Effector memory CD4-positive, alpha-beta T cell (primary cell): ENCODE measurements at places on chromosomes 1 and 21.

DNA sequence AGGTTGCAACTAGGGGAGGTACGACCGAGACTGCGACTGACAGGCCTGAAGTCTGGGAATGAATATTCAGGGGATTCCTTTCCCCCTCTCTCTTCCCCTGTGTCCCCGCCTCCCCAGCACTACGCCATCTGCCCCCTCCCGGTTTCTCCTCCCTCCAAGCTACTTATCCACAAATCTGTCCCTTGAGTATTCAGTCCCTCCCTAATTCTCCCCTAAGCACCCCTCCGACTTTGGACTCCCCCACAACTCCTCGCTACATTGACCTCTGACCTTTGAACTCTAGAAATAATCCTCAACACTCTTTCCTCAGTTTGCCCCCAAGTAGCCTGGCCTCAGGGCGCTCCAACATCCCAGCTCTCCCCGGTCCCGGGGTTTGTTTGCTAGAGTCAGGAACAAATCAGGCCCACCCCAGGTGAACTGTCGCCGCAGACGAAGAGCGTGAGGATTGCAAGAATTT, 393 bp downstream of the LYSMD1 start:
- DNase-seq = no peak

- no peak for DNase-seq
Observed at GRCh38 chr1:99650773-99651437, 5.0 kb downstream of the PALMD start.

GRCh38 chr1:118201524-118201923, 16.5 kb upstream of the SPAG17 start:
- DNase-seq = no peak

- DNase-seq = no peak
Observed at GRCh38 chr1:31003613-31004230, 61.8 kb downstream of the PUM1 start.

GRCh38 chr21:38263493-38263892, 6.7 kb downstream of the KCNJ15 start:
- no peak for DNase-seq

DNA sequence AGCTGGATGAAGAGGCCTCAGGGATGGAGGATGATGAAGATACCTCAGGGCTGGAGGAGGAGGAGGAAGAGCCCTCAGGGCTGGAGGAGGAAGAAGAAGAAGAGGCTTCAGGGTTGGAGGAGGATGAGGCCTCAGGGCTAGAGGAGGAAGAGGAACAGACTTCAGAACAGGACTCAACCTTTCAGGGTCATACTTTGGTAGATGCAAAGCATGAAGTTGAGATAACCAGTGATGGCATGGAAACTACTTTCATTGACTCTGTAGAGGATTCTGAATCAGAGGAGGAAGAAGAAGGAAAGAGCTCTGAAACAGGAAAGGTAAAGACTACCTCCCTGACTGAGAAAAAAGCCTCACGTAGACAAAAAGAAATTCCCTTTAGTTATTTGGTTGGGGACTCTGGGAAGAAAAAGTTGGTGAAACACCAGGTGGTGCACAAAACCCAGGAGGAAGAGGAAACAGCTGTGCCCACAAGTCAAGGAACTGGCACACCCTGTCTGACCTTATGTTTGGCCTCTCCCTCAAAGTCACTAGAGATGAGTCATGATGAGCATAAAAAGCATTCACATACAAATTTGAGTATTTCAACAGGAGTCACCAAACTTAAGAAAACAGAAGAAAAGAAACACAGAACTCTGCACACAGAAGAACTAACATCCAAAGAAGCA, 15.4 kb downstream of the L1TD1 start:
- DNase-seq = no peak

DNA sequence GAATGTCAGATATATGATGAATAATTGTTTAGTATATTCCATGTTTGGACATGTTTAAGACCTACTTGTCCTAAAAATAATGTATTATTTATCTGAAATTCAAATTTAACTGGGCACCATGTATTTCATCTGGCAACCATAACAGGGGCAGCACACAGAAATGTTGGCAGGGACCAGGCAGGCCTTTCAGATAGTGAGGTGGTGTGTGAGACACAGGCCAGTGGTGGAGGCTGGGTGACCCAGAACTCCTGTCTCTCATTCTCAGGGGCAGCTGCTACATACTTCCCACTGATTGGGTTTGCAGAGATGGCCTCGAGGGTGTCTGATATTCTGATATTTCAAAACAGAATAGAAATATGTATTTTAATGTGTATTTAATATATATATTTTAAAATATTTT, 1.3 kb upstream of the FASLG start:
- no peak for DNase-seq

DNA sequence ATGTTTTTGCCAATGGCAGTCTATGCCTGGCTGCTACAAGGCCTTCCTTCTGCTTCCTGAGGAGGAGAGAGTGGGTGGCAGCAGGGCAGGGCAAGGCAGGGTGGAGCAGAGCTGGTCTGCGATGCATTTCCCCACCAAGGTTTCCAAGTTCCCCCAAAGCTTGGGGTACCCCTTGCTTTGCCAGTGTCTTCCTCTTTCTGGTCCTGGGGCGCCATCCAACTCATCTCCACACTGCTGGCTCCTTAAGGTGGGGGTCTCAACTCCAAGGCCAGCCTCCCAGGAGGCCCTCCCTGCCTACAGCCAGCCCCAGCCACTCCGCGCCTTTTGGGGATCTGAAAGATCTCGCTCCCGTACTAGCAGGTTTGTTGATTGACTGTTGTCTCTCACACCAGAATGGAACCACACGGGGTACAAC, 3.9 kb upstream of the SKI start:
- DNase-seq = no peak

GRCh38 chr1:54095546-54096226, 42.3 kb downstream of the TCEANC2 start:
- no peak for DNase-seq

DNA sequence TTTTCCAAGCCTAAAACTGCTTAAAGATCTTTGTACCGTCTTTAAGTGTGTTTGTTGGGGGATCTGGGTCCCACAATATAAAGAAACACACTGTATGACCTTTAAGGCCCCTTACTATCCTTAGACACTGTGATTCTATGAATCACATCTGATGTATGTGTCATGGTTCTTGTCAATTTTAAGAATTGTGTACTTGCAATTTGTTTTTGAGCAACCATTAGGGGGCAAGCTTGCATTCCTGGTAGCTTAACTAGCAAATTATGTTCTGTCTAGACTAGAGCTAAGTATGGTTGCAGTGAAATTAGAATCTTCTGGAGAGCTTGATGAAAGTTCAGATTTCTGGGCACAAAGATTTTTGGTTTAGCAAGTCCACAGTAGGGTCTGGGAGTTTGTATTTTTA, 219.5 kb downstream of the TPR start:
- DNase-seq = no peak

GRCh38 chr1:72526926-72527325, 244.6 kb upstream of the NEGR1 start:
- DNase-seq = no peak

GRCh38 chr1:19074902-19075721, 118.6 kb upstream of the IFFO2 start:
- DNase-seq = no peak

GRCh38 chr1:227459977-227460376, 103.4 kb upstream of the ZNF678 start:
- no peak for DNase-seq

DNA sequence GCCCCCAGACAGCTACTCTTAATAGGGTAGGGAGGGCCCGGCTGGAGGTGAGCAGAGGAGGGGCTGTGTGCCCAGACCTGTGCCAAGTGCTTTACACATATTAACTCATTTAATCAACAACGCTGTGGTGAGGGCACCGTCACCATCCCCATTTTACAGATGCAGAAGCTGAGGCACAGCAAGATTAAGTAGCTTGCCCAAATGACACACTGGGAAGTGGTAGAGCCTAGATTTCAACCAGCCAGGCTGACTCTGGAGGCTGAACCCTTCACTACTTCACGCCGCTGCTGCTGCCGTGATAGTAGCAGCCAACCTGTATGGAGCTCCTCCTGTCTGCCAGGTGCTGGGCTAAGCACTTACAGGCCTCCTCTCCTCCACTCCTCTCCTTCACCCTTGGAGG, 127.2 kb downstream of the PTPRU start:
- DNase-seq = no peak

DNA sequence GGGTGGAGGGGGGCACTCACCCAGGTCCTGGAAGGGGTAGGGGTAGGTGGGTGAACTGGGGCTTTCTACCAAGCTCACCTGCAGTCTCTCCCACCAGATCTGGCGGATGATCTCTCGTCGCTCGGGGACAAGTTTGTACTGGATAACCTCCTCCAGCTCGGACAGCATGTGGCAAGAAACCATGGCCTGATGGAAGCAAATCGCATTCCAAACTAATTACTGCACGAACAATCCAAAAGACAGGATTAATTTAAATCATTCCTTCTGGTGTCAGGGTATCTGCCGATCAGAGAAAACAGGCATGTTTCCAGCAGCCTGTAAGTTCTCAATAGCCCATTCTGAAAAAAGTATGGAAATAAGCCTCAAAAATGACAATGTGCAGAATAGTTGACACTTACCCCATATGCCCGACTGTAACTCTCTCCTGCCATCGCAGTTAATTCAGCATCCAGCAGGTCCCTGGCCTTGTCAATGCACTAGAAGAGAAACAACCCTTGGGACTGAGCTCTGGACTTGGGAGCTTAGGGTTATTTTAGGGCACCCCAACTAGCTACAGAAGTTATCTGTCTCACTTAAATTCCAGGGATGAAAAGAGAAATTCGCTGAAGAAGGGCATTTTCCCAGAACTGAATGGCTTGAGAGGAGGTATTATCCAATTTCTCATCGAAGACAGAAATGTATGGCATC, 44.4 kb upstream of the ANGPTL7 start:
- DNase-seq = no peak

DNA sequence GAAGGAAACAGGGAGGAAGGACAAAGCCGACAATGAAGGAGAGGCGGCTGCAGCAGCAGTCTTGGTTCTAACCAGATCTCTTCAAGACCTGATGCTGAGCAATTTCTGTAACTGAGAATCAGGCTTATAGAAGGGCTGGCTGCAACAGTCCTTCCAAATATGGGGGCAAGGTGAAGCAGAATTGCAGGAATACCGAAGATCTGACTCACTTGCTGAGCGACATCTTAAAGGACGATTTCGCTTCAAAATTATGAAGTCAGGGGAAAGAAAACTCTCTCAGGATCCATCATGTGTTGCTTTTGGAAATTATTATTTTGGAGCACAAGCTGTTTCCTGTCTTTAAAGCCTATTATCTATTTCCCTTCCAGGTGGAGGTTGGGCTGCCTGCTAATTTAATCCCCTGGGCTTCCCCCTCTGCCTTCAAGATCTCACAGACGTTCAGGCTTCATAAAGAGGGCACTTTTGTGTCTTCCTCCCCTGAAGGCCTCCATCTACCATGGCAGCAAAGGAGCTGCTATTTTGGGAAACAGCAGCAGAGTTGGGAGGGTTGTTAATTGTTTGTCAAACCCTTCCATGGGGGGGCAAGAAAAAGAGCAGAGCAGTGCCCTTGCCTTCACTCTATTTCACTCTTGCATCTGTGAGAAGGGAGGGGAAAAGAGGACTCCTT, 10.8 kb upstream of the IER5 start:
- no peak for DNase-seq

DNA sequence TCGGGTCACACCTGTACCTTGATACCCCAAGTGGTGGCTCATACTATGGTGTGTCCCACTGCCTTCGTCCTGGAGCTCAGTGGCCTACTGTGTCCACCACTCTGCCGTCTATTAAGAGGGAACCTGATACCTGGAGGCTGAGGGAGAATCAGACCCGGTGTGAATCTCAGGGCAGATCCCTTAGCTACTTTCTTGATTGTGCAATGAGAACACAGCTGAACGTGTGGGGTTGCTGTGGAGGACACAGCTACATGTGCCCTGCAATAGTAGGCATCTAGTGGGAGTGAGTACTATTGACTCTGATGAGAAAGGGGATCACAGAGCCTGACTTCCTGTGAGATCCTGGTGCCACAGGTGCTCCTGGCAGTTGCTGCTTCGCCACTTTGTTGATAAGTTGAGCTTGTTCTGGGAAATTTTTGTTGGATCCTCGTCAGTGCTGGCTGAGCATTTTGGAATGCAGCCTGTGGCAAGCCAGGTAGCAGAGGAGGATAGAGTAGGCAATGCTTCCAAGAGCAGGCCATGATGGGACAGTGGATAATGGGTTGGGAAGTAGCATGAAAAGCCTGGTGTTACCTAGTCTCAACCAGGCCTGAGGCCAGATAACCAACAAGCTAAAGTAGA, 28.2 kb upstream of the MPZL1 start:
- DNase-seq = no peak

DNA sequence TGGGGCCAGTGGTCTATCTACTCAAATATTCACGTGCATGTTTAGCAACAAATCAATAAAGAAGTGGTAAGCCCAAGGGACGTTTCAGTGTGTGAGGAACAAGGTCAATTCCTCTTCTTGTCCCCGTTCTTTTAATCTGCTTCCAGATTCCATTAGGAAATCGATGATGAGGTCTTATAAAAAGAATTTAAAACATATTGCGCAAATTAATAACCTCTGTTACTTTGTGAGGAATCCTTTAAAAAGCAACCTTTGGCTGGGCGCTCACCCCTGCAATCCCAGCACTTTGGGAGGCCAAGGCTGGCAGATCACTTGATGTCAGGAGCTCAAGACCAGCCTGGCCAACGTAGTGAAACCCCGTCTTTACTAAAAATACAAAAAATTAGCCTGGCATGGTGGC, 113.0 kb upstream of the TMPRSS2 start:
- DNase-seq = no peak

GRCh38 chr1:17829579-17829978, 74.4 kb downstream of the ACTL8 start:
- no peak for DNase-seq

GRCh38 chr1:238061967-238062613, 171.4 kb upstream of the ZP4 start:
- DNase-seq = no peak

GRCh38 chr1:97433094-97433823, 487.6 kb downstream of the DPYD start:
- no peak for DNase-seq

- DNase-seq = no peak
Observed at GRCh38 chr21:38067086-38067739, 151.0 kb upstream of the KCNJ6 start.

GRCh38 chr21:45207839-45208626, 79.7 kb downstream of the POFUT2 start:
- no peak for DNase-seq

- no peak for DNase-seq
Observed at GRCh38 chr1:174768516-174768915, 231.2 kb upstream of the CACYBP start.

DNA sequence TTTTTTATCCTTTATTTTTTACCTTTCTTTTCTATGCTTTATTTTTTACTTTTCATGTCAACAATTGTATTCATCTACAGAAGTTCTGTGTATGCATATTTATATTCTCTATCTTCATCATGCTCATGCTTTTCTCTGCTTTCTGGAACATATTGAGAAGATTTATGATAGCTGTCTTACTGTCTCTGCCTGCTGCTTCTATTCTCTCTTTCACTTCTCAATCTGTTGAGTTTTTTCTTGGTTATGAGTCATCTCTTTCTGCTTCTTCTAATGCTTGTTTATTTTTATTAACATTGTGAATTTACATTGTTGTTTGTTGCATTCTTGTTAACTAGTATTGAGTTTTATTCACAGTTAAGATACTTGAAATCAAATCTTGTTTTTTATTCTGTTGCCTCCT, 22.6 kb downstream of the F5 start:
- DNase-seq = no peak
